Fibroblast of upper back skin (primary cell): ENCODE measurements at places on chromosomes 12 and 14.

- DNase-seq: no peak
These were observed 392.5 kb downstream of the GLT1D1 start for GRCh38 chr12:129245769-129246168.

DNA sequence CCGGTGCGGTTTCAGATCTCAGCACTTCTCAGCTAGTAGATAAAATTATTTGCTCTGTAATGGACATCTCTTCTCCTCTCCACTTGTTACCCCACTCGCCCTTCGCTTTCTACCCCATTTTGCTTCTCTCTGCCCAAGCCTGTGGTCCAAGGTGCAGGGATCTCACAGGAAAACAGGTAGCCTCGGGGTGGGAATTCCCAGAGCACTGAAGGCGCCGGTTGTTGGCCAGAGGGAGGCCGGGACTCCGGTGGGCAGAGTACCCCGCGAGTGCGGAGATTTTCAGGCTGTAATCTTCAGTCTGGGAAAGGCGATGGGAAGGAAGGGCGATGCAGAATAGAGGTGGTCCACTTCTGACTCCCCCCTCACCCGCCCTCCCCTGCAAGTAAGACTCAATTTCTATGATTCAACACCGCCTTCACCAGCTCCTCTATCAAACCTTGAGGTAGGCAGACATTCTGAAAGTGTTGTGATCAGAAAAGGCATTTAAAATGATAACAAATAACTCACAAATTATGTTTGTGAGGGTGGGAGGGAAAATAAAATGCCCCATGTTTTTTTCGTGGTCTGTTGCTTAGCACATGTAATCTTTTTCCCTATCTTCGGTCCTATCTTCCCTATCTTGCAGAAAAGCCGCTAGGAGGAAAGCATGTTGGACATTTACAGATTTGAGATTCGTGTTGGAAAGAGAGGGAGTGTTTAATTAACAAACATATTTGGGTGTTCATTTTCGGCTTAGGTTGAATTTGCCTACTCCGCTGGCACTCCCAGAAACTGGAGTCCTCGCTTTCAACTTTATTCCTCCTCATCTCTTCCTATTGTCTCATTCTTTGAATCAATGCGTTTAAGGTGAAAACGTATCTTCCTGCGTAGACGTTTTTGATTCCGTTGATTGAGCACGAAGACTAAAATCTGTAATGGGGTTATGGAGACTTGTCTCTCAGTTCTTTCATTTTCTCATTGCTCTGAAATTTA, 8.5 kb downstream of the FOXG1 start:
- DNase-seq: no peak

DNA sequence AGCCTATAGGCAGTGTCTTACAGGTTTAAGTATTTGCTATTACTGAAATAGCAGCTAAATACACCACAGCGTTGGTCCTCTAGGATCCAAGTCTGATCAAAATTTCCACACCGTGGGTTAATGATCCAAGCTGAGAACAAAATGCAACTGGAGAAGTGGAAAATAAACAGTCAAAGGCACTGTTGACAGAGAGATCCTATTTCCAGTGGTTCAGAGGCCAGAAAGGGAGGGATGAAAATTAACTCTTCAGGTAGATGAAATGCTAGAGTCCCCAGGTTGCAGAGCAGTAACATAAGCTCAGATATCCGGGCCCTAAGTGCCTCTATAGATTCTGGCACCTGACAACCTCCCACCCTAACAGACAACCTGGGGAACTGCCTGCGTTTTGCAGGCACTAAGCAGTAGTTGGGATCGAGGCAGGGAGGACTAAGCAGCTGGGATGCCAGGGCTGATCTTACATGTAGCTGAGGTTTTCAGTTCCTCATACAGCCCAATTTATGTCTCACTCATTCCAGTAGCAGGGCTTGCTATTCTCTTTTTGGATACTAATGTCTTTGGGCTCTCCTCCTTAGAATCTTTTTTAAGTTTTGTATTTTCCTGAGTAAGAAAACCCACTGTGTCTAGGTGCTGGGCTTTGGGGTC, 42.7 kb upstream of the CRACR2A start:
- no peak for DNase-seq

DNA sequence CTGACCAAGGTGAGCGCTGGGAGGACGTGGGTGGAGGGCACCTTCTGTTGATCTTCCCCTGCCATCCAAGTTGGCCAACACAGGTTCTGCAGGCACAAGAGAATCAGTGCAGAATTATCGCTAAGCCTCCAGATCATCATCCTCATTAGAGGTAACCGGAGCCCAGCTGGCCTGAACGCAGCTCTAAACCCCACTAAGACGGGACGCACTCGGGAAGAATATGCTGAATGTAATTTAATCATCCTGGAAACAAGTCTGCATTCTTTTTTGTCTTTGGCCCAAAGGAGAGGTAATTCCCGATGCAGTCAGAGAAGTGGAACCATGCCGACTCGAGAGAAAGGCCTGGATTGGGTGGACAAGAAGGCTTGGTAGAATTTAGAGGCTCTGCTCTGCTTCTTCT, 111.0 kb upstream of the GSC start:
- DNase-seq: no peak

GRCh38 chr12:116697305-116697704, 40.6 kb downstream of the SPRING1 start:
- peak; percentile 20 for DNase-seq

DNA sequence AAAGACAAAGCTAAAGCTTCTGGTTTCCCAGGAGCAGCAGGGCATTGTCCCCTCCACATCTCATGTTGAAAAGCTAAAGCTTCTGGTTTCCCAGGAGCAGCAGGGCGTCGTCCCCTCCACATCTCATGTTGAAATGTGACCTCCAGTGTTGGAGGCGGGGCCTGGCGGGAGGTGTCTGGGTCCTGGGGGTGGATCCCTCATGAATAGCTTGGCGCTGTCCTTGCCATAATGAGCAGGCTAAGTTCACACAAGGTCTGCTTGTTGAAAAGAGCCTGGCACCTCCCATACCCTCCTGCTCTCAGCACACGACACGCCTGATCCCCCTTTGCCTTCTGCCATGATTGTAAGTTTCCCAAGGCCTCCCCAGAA, 123.7 kb downstream of the PIWIL1 start:
- DNase-seq: no peak

GRCh38 chr14:34596891-34597290, 33.1 kb downstream of the SNX6 start:
- DNase-seq: no peak
